Activated CD8-positive, alpha-beta memory T cell treated with anti-CD3 and anti-CD28 coated beads for 1 hour (primary cell): ENCODE measurements at places on chromosomes 12 and 14.

DNA sequence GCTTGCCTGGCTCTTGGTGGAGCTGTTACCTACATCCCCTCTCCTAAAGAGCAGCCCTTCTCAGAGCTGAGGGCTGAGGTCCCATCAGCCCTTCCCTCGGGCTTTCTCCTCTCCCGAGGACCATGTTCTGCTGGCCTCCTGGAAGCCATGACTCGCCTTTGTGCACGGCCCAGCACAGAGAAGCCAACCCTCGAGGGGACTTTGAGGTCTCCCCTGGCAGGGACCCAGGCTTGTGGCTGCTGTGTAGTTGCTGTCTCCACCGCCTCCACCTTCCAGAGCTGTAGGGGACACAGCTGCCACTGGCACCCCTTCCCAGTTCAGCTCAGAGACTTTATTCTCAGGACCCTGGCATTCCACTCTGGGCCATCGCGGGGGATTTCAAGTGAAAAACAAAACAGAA lies 22.9 kb upstream of the CCND2 start:
- no peak for DNase-seq

DNA sequence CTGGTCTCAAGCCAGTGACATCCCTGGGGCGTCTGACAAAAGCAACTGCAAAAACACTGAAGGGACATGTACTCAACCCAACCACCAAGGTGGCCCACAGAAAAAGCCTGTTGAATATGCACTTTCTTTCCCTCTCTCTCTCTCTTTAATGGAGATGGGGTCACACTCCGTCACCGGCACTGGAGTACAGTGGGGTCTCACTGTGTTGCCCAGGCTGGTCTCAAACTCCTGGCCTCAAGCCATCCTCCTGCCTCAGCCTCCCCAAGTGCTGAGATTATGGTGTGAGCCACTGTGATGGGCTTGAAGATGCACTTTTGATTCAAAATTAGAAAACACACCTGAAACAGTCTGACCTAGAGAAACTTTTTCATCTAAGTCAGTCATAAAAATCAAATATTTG lies 7.2 kb upstream of the CD27 start:
- no peak for DNase-seq

GRCh38 chr12:5497329-5498053 lies 65.6 kb downstream of the NTF3 start:
- no peak for DNase-seq

DNA sequence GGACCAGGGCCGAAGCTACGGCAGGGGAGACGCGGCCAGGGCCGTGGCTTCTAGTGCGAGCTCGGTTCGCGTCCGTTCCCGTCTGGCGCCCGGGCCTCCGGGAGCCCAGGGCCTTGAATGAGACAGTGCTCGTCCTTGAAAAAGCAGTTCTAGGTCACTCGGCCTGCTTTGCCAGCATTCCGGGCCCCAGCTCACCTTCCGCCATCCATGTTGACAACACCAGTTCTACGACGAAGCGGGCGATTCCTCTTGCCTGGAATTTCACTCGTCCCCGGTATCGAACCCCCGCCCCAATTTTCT lies 4.5 kb downstream of the OR10AD1 start:
- no peak for DNase-seq

DNA sequence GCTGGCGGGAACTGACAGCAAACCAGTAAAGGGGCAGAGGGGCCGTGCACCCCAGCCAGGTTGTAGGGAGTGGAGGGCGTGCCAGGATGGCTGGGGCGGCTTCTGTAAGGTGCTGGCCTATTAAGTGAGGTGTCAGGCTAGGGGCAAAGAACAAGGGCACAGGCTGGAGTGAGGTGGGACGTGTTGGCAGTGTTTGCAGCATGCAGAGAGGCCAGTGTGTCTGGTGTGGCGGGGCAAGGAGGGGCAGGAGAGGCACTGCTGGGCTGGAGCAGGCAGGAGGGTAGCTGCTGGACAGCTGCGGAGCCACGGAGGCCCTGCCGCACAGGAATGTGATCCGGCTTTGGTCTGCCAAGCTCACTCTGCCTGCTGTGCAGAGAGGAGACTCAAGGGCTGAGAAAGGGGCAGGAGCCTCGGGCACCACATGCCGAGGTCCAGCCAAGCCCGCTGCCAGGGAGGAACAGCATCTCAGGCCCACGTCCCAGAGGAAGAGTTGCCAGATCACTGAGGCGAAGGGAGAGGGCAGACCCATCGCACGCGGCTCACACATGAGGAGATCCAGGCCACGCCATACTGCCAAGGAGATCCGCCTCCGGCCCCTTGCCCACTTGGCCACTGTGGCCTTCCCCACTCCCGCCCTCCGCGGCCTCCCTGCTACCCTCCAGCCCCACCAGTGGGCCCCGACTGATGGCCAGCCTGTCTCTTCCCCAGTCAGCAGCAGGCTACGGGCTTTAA lies 46.8 kb downstream of the AMN start:
- no peak for DNase-seq

DNA sequence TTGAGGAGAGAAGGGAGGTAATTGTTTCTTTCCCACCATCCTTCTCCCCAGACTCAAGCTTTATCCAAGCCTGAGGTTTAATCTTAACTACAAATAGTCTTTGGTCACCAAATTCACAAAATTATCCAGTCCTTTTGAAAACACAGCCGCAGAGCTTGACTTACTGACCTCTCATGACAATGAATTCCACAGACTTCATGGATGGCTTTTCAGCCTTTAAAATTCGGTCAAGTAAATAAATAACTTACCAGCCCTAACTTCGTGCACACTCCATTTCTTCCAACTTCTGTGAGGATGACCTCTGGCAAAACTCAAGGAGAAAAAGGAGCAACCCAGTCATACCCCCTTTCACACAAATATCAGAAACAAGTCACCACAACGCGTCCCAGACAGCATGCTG lies 137.0 kb upstream of the CDKN3 start:
- no peak for DNase-seq

DNA sequence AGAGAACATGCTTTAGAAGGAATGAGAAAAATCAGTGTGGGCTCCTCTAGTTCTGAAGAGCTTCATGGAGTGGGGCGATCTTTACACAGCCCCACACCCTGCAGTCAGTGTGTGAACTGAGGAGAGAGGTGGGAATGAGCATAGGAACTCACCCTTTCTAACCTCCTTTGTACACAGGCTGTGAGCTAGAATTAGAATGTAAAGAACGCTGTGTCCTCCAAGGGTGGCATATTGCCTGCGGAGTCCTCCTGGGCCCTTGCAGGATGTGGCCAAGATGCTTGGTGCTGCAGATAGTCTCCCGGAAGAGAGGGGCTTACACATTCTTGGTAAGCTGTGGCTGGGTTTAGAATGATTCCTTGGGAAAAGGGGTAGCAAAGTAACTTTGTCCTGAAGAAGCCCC lies 43.9 kb downstream of the NINJ2 start:
- DNase-seq: no peak

DNA sequence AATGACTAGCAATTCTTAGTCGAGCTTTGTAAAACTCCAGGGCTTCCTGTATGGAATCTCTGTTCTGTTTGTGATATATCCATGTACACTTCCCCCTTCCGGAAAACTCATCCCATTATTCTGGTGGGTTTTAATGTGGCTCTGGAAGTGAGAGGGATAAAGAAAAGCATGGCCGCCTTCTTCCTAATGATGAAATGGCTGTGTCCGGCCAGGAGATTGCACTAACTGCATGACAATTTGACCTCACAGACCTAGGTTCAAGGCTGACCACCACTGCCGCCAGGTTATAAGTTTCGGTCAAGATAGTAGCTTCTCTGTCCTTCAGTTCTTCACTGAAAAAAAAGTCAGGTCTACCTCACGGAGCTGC lies 41.0 kb upstream of the NPAS3 start:
- DNase-seq: no peak

- no peak for DNase-seq
Observed at GRCh38 chr12:58242796-58243630, 301.6 kb downstream of the ATP23 start.

GRCh38 chr12:54145844-54146243 lies 42.9 kb downstream of the SMUG1 start:
- no peak for DNase-seq

GRCh38 chr12:71469258-71469750 lies 29.7 kb downstream of the LGR5 start:
- no peak for DNase-seq
